Stimulated activated CD8-positive, alpha-beta memory T cell treated with anti-CD3 and anti-CD28 coated beads, Interleukin-12 subunit alpha, Interleukin-12 subunit beta, amount 100 ng/mL, for 4 hours (primary cell): ENCODE measurements at places on chromosomes 12 and 14.

DNA sequence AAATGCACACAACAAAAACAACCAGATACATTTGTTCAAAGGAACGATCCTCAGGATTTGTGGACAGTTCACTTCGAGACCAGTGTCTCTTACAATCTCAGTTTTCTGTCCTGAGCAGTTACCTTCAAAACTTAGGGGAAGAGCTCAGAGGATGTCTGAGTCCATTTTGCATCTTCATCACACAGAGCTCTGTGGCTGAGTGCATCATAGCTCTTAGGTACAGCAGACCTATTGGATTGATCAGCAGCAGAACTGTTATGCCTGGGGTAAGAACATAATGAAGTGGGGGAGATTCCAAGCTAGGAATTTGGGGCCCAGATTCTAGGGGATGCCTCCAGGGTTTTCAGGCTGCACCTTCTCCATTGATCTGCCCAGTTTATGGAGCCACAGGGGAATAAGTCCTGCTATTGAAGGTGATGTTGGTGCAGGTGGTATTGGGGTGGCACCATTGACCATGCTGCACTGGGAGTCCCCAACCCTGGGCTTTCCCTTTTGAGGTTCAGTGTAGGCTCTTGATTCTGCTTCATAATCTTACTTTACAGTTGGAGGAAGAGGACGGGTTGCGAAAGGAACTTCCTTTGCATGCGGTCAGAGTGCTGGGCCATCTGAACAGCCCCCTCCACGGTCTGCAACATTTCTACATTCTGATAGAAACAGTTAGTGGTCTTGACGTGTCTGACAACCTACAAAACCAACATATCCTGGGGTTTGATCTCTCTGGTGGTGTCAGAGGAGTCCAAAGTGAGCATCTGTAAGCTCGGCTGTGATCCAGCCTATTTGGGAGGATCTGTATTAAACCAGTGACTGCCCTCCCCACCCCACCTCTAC lies 112.8 kb downstream of the CHST11 start:
- peak; percentile 28 for DNase-seq

DNA sequence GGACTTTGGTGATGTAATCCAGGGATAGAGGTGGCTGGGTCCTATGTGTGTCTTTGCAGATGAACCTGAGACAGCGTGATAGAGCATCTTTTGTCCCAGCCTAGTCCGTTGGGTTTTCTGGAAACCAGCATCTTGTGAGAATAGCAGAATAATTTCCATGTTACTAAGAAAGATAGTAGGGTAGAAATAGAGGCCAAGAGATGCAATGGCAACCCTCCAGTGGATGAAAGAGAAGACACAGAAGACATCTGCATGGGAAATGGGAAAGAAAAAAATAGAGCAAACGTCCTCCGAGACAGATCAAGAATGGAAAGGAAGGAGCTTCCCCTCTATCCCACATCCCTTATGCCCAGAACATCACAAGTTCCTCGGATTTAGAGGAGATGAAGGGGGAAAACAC lies 409.3 kb upstream of the TMEM132C start:
- no peak for DNase-seq

- DNase-seq, result no peak
Observed at GRCh38 chr12:6377667-6377994, 2.3 kb upstream of the SCNN1A start.

GRCh38 chr14:70013271-70013873 lies 134.2 kb downstream of the SMOC1 start:
- no peak for DNase-seq

DNA sequence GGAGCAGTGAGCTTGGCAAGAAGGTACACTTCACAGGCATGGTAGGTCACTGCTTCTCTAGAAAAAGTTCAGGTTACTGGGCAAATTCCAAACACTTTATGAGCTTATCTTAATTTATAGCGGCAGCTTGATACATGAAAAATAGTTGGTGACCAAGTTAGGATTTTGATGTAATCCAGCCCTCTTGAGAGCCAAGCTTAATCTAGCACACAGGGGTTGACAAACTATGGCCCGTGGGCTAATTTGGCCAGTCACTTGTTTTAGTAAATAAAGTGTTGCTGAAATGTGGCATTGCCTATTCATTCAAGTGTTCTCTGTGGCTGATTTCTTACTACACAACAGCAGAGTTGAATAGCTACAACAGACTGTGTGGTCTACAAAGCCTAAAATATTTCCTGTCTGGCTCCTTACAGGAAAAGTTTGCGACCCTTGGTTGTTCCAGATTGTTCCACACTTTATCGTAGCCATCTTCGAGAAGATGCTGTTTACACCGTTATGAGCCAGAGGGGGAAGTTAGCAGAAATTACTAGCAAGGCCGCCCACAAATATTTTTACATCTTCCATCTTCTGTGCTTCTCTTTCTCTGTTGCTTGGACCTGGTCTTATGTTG lies 120.9 kb downstream of the DAAM1 start:
- no peak for DNase-seq

DNA sequence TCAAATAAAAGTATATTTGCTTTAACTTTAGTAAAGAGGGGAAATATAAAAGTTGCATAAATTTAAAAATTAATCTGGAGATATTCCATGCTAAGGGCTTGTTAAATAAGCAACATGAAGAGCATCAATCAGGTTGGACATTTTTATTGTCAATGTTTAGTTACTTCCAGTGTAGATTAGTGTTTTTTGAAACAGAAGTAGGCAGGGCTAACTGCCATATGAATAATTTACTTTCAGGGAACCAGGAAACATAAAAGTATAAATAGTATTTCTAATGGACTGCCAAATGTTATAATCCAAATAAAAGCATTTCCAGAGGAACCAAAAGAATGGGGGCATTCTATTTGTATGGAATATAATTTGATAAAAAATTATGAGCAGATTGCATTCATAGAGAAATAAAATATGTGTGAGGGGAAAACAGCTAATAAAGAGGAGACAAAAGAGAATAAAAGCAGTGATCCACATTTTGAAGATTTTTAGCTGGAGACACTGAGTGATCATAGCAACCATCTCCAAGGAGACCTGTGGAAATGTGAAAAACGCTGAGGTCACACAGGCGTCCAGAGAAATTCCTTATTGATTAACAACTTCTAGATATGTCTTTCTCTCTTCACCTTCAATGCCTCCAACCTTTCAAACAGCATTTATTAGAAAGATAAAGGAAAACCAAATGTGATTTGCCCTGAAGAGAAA lies 70.8 kb downstream of the SRGAP1 start:
- no peak for DNase-seq

- DNase-seq, result no peak
Observed at GRCh38 chr12:95497031-95497430, 23.1 kb downstream of the METAP2 start.

- no peak for DNase-seq
Observed at GRCh38 chr14:26845151-26845818, 247.5 kb upstream of the NOVA1 start.

- no peak for DNase-seq
Observed at GRCh38 chr12:113473942-113474341, 2.3 kb upstream of the LHX5 start.

DNA sequence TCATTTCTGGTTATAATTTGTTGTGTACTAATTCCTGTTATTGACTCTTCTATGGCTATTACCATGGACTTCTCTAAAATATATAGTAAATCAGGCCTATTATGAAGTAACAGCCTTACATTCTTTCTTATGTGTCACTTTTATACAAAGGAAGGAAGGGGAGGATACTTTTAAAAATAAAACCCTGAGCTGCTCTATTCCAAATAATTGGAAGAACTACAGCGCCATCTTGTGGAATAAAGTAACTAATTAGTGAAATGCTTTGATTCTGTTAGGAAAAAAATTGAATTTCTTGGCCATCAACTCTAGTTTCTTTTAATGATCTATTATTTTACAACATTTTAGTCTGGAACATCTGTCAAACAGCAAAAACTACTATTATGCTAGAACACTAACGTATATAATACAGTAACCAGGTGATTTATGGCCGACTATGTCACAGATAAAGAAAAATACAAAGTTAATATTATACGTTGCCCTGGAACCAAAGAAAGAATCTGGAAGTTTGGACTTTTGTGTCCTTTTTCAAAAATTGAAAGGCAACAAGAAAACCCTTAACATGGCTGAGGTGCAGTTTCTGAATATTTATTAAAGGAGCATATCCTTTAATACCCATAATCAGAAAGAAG lies 55.0 kb upstream of the NELL2 start:
- no peak for DNase-seq

- DNase-seq, result no peak
Observed at GRCh38 chr12:65778258-65779090, 45.8 kb upstream of the HMGA2 start.

- no peak for DNase-seq
Observed at GRCh38 chr12:106291342-106291741, 11.2 kb upstream of the TCP11L2 start.

DNA sequence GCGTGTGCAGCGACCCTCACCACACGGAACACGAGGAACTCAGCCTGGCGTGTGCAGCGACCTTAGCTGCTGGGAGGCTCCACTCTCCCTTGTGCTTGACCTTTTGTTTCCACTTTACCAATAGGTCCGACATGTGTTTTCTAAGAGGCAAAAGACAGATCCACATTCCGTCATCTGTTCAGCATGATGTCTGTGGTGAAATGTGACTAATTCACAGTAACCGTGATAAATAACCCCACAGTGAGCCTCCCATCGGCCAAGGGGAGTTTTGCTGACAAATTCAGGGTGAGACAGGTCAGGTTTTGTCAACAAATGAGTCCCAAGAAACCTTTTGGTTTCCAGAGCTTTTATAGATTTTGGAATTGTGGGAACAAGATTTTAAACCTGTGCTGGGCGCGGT lies 55.9 kb downstream of the MOK start:
- no peak for DNase-seq

DNA sequence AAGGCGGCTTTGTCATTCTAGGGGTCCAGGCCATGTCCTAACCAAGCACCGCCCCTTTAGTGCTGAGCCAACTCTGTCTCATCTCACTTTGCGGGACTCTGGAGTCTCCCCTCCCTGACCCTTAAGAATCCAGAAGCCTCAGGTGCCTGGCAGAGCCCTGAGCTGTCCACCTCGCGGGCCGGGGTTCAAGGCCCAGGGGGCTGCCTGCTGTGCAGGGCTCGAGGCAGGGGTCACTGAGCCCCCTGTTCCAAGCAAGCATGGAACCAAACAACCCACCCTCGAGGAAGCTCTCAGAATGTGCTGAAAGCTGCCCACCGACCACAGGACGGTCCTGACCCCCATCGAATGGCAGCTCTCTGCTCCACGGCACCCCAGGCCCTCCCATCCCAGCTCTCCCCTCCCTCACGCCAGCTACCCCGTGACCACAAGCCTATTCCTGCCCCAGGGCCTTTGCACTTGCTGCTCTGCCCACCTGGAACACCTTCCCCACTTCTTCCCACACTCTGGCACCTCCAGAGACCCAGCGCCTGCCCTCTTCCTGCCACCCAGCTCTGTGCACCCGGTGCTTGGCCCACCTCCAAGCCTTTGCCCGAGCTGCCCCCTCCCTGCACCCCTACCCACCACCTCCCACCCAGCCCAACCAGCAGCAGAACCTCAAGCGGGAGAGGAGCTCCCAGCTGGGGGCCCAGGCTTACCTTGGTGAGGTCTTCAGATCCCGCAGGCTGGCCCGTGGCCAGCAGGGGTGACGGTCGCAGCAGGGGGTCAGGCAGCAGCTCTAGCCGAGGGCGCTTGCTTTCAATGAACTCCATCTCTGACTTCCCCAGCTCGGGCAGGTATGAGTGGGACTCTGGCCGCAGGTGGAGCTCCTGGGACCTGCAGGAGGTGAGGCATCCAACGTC lies 84.3 kb downstream of the NCOR2 start:
- no peak for DNase-seq

DNA sequence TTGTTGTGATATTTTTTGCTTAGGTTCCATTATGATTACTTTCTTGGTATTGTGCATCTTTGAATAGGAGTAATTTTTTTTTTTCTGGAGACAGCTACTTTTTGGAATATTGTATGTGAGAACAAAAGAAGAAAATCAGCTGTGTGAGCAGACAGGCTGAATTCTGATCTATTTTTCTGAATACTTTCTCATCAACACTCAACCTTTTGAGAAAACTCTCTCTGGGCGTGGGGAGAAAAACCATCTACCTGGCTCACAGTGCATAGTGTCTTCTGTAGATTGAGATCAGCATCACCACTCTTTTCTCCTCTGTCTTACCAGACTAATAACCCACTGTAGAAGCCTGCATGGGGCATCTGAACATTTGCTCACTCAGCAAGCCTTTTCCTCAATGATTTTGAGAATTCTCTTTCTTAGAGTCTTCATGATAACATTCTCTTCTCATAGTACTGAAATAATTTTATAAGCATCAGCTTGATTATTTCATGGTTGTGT lies 3.3 kb downstream of the PIK3C2G start:
- no peak for DNase-seq

DNA sequence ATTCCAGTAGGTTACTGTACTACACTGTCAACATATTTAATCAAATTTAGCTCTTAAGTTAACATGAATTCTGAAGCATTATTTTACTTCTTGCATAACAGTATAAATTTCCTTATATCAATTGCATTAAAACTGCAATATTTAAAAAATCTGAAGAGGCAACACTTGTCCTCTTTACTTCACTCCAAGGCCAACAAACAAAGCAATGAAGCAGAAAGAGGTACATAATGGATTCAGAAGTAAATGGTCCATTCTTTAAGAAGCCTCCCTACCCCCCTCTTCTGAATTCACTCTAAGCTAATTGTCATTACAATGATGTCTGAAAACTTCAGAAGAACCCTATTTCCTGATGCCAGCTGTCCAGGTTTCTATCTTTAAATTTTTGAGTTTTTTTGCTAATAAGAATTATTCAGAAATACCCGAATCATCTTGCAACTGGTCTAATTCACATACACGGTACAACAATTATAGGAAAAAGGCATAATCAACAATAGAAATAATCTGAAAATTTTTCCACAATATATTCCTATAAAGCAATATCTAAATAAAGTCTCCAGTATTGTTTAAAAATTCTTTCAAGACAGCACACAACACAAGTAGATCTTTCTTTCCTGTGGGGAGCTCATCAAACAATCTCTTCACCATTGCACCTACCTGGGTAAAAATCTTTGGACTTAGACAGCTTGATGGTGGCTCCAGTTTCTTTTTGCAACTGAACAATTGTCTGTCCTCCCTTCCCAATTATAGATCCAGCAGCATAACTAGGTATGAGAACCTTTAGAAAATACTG lies 2.9 kb downstream of the NOVA1 start:
- DNase-seq, result no peak

DNA sequence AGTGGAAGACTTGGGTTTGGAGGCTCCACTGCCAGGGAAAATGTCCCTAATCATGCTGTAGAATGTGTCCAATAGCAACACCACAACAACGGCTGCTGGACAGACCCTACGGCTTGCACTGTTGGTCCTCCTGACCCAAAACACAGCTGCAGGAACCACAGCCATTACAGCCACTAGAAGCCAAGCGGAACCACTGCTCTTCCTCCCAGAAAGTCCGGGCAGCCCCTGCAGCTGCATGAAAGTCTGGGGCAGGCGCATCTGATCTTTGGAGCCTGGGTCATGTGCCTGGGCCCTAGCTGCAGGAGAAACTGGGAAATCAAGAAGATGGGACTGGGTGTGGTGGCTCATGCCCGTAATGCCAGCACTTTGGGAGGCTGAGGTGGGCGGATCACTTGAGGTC lies 124.7 kb upstream of the METAP2 start:
- no peak for DNase-seq

- no peak for DNase-seq
Observed at GRCh38 chr14:101227611-101228594, 324.4 kb upstream of the RTL1 start.

- DNase-seq, result no peak
Observed at GRCh38 chr12:125205386-125205785, 140.2 kb downstream of the AACS start.

GRCh38 chr12:96048393-96048969 lies 13.1 kb upstream of the LTA4H start:
- DNase-seq, result no peak

GRCh38 chr12:90250766-90251165 lies 542.1 kb upstream of the ATP2B1 start:
- DNase-seq, result no peak

GRCh38 chr12:49750027-49750995 lies 9.0 kb downstream of the TMBIM6 start:
- DNase-seq, result no peak
